Liver (tissue), 10 donors: ENCODE measurements at places on chromosomes 16 and 17.
A peak's percentile ranks its signal among the peaks of the same experiment; 100 is the strongest.

- DNase-seq: no peak
These were observed 1.0 kb upstream of the RNASEK start for GRCh38 chr17:7011415-7011814.

- peak; percentile 91 for DNase-seq
These were observed 12.3 kb downstream of the GPR142 start for GRCh38 chr17:74379495-74380085.

GRCh38 chr17:73301369-73301768, 10.4 kb downstream of the CDC42EP4 start:
- no peak for DNase-seq

DNA sequence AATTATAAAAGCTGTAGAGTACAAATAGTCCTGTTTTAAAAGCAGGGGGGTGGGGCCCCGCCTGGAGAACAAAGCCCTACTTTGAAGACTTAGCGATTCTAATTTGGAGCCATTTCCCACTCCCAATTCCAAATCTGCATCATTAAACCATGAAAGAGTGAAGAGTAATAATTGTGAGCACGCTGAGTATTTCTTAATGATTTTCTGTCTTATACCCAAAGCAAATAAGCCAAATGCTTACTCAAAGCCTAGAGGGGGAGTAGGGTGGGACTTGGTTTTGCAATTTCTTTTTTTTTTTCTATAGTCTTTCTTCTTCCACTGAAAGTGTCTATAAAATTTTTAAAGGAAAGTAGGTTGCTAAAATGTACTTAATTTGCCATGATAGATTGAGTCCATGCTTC, 470.1 kb downstream of the TOX3 start:
- DNase-seq: no peak

DNA sequence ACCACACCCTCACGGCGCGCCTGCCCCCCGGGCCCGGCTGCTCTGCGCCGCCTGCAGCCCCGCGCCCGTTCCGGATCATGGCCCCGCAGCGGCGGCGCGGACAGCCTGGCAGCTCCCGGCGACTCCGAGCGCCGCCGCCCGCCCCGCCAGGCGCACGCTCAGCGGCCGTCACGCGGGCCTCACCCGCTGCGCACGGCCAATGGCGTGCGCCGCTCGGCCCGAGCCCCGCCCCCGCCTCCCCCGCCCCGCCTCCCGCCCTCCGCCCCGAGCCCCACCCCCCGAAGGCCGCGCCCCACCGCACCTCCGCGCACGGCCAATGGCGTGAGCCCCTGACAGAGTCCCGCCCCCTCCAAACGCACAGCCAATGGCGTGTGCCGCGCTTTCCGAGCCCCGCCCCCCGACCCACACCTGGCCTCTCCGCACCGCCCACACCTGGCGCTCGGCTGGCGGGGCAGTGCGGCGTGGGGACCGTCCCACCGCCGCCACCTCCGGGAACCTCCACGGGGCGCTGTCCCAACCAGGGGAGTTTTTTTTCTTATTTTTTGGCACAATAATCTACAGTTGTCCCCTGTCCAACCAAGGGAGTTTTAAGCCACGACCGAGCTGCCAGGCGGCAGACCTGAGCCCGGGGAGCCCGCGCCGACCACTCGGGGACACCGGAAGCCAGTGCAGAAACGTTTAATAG, at the start of gene PCYT2:
PCYT2 (minus strand) TSS at position 123 of the 685 bp plus-strand sequence; CDS start at position 79, 44 bp downstream.
- peak; percentile 93 for DNase-seq

- DNase-seq: no peak
These were observed 4.0 kb upstream of the KAT8 start for GRCh38 chr16:31113121-31114120.

DNA sequence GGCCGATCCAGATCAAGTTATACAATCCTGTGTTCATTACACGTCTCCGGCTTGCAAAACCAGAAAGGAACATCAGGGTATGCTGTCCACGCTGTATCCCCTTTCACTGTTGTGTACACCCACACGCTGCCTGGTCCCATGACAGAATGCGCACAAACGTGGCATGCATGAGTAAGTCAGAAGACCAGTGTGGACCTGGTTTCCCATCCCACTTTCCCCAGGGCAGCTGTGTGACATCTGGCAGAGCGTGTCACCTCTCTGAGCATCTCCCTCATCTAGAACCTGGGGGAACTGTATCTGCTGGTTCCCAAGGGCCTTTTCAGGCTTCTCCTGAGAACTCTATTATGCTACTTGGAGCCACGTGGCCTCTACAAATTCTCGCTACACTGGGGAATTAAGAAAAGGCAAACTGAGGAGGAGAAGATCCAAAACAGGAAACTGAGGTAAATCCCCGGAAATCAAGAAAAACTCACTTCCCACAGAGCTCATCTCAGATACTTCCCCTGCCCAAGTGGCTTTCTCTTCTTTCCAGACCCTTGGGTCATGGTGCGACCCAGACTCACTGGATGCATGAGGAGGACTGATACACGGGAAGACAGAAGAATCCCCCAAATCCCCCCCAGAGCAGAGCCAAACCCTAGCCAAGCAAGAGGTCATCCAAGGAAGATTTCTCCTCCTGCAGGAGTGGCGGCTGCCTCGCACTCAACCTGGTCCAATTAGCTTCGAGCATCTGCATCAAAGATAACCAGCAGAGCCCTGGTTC, 139.3 kb downstream of the GAS7 start:
- no peak for DNase-seq

- DNase-seq: no peak
These were observed 8.7 kb downstream of the MYH3 start for GRCh38 chr17:10648381-10648780.

GRCh38 chr17:66538776-66539175, 236.4 kb downstream of the PRKCA start:
- DNase-seq: no peak
